Adrenal gland (tissue), 19 donors: ENCODE measurements at places on chromosomes 7 and 10.

DNA sequence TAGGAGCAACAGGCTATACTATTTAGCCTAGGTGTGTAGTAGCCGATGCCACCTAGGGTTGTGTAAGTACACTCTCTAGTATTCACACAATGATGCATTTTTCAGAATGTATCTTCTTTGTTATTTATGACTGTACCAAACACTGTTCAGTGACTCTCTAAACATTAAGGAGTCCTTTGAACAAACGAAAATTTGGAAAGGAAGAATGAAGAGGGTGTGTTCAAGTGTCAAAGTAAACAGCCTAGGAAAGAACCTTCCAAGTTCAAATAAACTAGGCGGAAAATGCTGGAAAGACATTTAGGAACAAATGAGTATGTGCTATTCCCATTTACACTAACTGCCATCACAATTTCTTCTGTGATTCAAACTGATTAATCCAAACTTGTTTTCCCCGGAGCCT lies 142.4 kb downstream of the CHCHD3 start:
- no peak for DNase-seq

DNA sequence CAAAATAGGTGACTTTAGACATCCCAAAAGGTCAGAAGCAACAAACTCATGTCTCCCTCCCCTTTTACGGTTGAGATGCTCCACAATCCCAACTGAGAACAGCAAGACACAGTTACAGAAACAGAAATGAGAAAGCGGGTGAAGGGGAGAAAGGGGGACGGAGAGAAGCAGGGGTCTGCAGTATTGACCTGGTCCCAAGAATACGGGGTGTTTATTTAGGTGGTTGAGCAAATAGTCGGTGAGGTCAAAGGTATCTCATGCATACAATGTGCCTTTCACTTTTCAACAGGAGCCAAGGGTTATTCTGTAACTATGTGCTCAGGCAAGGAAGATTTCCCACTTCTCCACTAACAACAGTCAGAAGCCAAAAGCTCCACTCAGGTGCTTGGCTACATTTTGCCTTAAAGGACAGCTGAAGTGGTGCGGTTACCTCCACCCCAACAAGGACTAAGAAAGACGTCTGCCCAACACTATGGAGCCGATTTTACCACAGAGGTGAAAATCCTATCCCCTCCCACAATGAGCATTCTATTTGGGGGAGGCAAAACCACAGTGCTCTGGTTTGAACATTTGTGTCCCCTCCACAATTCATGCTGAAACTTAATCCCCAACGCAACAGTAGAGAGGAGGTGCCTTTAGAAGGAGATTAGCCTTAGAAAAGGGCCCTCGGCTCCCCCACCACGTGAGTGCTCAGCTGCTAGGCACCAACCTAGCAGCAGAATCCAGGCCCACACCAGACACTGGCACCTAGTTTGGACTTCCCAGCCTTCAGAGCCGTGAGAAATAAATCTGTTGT lies 77.9 kb downstream of the PARD3 start:
- DNase-seq, result no peak

GRCh38 chr10:436013-436697 lies 253.3 kb downstream of the DIP2C start:
- no peak for DNase-seq

- DNase-seq, result no peak
Measured at GRCh38 chr7:27784399-27785053, 44.6 kb downstream of the TAX1BP1 start.

DNA sequence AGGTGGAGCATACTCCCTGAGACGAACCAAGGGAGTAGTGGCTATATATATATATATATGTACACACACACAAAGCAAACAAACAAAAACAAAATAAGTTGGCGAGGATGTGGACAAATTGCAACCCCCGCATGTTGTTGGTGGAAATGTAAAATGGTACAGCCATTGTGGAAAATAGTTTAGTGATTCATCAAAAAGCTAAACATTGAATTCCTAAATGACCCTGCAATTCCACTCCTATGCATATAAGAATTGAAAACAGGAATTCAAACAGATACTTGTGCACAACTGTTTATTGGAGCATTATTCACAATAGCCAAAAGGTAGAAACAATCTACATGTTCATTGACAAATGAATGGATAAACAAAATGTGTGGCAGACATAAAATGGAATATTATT lies 407.9 kb downstream of the KCNMA1 start:
- no peak for DNase-seq

DNA sequence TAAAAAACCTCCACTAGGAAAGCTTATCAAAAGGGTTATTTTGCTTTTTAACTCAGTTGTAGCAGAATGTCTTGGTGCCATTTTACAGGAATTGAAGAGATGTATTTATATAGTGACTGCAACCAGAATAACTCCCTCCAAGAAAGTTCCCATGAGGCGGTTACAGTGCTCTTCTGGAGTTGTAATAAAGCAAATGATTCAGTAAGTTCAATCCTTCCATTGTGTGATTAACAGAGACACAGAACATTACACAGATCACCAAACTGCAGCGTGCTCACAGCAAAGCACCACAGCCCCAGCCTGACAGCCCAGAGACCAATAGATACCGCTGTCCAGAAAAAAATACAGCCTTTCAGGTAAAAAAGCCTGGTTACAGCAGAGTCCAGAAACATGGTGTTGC lies 21.9 kb upstream of the CABCOCO1 start:
- no peak for DNase-seq

- no peak for DNase-seq
Measured at GRCh38 chr7:138755842-138756590, 41.8 kb upstream of the TMEM213 start.

GRCh38 chr7:111145472-111145871 lies 54.5 kb downstream of the LRRN3 start:
- peak; percentile 4 for DNase-seq

DNA sequence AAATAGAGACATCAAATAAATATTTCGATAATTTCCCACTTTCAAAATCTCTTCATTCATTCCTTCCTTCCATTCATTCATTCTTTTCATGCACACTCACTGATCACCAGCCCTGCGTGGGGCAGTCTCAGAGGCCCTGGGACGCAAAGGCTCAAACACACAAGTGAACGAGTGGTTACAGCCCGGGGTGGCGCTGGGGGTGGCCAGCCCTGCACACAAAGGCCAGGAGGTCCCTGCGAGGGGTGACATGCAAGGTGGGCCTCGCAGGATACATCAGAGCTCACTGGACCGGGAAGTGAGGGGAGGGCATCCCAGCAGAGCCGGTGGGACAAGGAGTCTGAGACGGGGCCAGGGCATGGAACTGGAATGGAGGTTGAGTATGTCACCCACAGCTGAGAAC lies 29.9 kb upstream of the TTYH3 start:
- no peak for DNase-seq

DNA sequence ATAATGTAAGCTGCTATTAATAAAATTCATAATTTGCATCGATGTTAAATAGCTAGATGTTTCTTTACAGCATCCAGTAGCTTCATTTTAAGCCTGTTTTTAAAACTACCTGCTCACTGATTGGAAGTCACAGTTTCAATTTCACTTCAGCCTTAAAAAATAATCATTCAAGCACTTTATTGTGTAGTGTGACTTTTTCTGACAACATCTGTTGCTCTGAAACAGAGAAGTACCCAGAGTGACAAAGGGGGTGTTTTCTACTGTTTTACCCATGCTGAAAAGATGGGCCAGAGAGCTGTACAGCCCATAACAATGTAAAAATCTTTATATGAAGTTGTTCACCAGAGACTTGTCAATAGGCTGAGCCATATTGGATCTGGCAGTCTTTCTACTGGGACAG lies 437.2 kb downstream of the MDFIC start:
- no peak for DNase-seq
